ENCODE measurements at places on chromosomes 7 and 10.

DNA sequence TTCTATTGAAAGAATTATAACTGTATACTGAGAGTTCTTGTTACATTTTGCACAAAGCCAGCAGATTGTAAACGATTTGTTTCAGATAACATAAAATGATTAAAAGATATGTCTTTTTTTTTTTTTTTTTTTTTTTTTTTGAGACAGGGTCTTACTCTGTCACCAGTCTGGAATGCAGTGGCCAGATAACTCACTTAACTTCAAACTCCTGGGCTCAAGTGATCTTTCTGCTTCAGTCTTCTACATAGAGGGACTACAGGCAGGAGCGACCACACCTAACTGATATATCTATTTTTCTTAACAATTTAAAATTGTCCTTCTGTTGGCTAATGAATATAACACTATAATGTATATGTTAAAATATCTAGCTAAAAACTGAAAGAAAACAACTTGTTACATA, 317.3 kb upstream of the CACNA2D1 start:
- no peak for DNase-seq

GRCh38 chr7:19519443-19520021, 189.3 kb downstream of the POLR1F start:
- DNase-seq = no peak

DNA sequence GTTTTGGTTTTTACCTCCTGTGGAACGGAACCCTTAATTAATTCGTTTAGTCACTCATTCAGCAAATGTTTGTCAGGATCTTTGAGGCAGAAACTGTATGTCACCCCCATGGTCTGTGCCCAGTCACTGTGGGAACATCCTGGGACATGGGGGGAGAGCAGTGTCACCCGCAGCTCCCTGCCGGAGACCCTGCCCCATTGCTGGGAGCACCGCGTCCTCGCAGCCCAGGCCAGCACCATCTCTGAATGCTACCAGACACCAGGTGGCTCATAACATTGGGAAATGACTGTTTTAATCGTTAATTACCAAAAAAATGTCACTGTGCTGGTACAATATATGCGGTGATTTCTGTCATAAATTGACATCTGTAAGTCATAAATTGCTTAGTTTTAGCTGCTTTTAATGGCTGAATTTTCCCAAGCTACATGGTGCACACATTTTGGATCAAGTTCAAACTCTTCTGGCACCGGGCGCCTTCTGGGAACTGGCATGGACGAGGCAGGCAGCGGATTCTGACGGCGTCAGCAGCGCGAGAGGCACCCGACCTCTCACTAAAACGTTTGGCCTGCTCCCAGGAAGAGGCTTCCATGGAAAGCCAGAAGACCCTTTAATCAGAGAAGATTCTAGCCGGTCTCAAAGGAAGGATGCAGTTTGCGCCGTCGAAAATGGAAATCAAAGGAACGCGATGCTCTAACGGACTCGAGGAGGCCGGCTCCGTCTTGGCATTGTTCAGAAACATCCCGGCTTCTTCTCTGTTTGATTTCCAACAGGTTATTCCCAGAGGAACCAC, 184.2 kb downstream of the ADARB2 start:
- DNase-seq = no peak

GRCh38 chr10:104308439-104308903, 29.8 kb downstream of the ITPRIP start:
- no peak for DNase-seq

- DNase-seq = no peak
These were observed 335.7 kb downstream of the GPR37 start for GRCh38 chr7:124429923-124430322.

GRCh38 chr7:23532490-23533237, 883 bp upstream of the TRA2A start:
- DNase-seq = no peak

GRCh38 chr7:27532314-27532713, 130.4 kb downstream of the HIBADH start:
- no peak for DNase-seq

GRCh38 chr7:134630893-134631292, 15.8 kb upstream of the BPGM start:
- DNase-seq = no peak

DNA sequence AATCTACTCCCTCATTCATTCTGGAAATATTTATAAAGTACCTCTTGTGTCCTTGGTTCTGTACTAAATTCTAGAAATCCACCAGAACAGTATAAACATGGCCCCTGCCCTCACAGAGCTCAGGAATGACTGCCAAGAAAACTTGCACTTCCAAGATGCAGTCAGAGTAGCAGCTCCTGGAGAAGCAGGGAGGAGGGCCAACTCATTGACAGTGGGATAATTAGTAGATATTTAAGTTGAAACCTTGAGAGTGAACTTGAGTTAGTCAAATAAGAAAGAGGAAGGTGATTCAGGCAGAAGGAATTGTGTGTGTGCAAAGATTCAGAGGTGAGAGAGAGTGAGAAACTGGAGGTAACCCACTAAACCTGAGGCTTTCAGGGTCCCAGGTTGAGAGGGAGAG, 182.2 kb upstream of the INHBA start:
- DNase-seq = no peak

- DNase-seq = no peak
These were observed 47.7 kb upstream of the ATRNL1 start for GRCh38 chr10:115045499-115045898.

- DNase-seq = no peak
These were observed 27.4 kb upstream of the EGR2 start for GRCh38 chr10:62843600-62843999.

DNA sequence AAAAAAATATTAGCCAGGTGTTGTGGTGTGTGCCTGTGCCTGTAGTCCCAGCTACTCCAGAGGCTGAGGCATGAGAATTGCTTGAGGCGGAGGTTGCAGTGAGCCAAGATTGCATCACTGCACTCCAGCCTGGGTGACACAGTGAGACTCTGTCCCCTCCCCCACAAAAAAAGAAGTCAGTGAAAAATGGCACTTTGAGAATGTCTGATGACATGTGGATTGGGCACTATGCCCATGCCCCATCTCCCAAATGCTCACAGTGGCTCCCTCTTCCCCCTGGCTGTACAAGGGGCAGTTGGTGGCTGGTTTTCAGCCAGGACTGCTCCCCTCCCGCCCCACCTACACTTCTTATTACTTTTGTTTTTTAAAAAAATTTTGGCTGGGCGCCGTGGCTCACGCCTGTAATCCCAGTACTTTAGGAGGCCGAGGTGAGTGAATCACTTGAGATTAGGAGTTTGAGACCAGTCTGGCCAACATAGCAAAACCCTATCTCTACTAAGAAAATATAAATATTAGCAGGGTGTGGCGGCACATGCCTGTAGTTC, 26.1 kb downstream of the IL15RA start:
- DNase-seq = no peak

GRCh38 chr10:43221419-43222209, 45.3 kb downstream of the RASGEF1A start:
- no peak for DNase-seq

DNA sequence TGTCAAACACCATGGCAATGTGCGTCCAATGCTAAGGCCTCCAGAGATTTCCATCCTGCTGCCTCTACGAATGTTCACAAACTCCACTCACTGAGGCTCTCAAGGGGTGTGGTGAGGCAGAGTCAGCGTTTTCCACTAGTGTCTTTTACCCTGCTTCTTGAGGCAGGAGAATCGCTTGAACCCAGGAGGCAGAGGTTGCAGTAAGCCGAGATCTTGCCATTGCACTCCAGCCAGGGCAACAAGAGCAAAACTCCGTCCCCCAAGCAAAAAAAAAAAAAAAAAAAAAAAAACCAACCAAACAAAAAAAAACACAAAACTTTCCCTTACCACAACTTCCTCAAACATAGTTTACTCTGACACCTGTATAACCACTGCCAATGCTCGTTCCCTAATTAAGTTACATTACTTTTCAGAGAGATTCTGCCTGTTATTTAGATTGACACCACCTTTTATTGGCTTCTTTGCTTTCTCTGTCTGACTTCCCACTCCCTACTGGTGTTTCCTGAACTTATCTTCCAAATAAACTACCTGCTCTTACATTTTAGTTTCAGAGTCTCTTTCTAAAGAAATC, 102.1 kb upstream of the ZNF746 start:
- no peak for DNase-seq

DNA sequence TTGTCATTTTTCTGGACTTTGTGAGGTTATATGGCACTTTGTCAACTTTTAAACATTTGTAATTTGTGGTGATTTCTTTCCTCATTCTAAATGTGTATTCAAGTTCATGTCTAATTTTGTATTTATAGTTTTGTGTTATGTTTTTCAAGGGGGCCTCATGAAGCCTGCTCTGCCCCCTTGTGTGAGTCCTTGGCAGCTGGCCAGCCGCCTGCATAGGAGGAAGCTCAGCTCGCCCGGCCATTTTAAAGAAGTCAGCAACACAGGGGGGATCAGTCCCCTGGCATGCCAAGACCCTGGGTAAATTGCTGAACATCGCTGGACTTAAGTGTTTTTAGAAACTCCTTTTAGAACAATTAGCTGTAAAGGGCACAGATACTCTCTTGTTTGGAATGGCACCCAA, 123.0 kb downstream of the ANLN start:
- no peak for DNase-seq

GRCh38 chr10:121974019-121974534, 940 bp downstream of the NSMCE4A start:
- DNase-seq = no peak

DNA sequence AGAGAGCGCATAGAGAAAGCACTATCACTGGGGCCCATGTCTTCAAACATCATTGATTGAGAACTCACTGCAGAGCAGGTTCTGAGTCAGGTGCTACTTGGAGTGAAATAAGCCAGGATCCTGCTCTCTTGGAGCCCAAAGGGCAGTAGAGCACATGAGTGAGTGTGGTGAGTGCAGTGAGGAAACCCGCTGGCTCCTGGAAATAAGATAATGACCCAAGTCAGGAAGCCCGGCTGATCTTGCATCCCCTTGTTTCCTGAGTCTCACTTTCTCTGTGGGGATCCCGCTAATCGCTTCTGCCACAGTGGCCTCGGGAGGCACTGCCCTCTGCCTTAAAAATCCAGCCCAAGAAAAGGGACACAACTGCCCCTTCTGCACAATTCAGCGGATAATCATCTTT, 7.1 kb upstream of the FAM107B start:
- DNase-seq = no peak

- no peak for DNase-seq
These were observed 284.3 kb downstream of the TCERG1L start for GRCh38 chr10:131027256-131027655.

GRCh38 chr7:81120803-81121202, 202.0 kb upstream of the SEMA3C start:
- DNase-seq = no peak

DNA sequence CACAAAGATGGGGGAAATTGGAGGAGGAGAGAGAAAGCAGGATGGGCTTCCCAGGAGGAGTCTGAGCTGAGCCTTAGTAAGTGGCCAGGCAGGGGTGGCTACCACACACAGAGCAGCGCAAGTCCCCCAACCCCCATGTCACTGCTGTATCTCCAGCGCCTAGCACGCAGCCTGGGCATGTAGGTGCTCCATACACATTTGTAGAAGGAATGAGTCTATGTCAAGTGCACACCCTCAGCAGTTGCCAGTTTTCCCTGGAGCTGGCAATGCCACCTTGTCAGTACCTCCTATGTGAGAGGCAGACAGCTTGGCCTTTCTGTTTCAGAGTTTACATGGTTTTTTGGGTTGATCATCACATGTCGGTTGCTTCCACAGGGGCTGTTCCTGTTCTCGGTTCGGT, 116.1 kb downstream of the CLEC2L start:
- DNase-seq = no peak

DNA sequence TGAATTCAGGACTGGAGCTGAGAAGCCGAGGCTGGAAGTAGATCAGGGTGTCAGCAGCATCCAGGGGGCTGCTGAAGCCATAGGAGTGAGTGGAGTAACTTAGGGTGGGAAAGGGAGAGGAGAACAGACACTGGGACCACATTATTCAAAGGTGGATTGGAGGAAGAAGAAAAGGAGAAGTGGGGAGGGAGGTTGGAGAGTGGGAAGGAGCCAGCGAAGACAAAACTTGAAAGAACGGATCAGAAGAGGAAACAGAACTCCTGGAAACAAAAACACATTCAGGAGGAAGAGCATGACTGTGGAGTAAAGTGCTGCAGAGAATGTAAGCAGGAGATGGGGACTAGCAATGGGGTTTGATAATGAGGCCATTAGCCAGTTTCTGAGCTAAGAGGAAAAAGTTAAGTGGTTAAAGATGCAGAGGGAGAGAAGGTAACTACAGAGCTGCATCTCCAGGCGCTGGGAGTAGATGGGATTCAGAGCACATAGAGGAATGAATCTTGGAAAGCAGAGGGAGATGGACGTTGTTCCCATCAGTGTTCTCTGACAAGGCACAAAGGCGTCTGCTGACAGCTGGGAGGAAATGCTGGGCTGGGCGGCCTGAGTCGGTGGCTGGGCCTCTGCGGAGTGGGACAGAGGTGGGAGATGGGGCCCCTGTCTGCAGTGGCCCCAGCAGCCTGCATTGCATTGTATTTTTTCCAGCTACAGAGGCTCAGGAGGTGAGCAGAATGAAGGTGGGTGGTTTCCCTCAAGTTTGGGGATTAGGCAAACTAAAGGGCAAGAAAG, 63.1 kb upstream of the LEP start:
- no peak for DNase-seq

DNA sequence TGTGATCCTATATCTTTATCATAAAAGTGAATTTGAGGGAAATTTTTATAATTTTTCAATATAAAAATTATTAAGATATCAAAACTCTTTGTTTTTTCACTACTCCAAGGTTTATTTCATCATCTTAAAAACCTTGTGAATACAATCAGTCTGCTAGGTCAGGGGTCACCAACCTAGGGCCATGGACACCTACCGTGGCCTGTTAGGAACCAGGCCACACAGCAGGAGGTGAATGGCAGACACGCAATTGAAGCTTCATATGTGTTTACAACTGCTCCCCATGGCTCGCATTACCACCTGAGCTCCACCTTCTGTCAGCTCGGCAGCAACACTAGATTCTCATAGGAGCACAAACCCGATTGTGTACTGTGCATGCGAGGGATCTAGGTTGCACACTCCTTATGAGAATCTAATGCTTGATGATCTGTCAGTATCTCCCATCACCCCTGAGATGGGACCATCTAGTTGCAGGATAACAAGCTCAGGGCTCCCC, 271.2 kb upstream of the C7orf33 start:
- DNase-seq = no peak

DNA sequence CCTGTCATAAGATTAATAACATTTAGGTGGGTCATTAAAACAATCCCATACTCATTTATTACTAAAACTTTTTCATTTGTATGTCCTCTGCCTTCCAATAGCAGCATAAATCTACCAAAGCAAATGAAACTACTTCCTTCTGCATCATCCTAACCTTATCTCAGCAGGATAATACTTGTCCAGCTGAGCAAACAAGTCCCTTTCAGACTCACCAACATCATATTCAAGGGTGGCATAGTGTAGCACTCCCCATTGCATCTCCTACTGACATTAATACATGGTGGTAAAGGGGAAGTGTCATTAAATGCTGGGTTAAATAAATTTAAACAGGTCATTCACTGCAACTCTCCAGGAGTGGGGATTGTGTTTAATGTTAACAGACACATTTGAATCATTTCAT, 3.4 kb upstream of the MINDY3 start:
- no peak for DNase-seq

- no peak for DNase-seq
These were observed 123.7 kb downstream of the ANLN start for GRCh38 chr7:36513393-36513792.

Data from stimulated activated CD8-positive, alpha-beta memory T cell treated with anti-CD3 and anti-CD28 coated beads, Interleukin-2, amount 100 ng/mL, for 48 hours (primary cell).